Fibroblast of lung (primary cell): ENCODE measurements at places on chromosomes 2 and 18. TPM values are rescaled to one million over a fixed set of nuclear protein-coding genes. Genes with fewer than 3 reads are reported as not detected.

Gene MAPK4
- under 0.01 TPM in 1 of 2 replicates, not detected in the other for total RNA-seq

Gene MC2R
- not detected in 2 replicates for total RNA-seq

Gene CPO
- total RNA-seq: under 0.01 TPM in 1 of 2 replicates, not detected in the other

Gene C1GALT1C1L
- 0.33 and 0.51 TPM in 2 replicates for total RNA-seq

Gene HTR2B
- 31.1 and 92.5 TPM in 2 replicates for total RNA-seq

Gene SLC23A3
- total RNA-seq: 1.8 and 2.5 TPM in 2 replicates

DNA sequence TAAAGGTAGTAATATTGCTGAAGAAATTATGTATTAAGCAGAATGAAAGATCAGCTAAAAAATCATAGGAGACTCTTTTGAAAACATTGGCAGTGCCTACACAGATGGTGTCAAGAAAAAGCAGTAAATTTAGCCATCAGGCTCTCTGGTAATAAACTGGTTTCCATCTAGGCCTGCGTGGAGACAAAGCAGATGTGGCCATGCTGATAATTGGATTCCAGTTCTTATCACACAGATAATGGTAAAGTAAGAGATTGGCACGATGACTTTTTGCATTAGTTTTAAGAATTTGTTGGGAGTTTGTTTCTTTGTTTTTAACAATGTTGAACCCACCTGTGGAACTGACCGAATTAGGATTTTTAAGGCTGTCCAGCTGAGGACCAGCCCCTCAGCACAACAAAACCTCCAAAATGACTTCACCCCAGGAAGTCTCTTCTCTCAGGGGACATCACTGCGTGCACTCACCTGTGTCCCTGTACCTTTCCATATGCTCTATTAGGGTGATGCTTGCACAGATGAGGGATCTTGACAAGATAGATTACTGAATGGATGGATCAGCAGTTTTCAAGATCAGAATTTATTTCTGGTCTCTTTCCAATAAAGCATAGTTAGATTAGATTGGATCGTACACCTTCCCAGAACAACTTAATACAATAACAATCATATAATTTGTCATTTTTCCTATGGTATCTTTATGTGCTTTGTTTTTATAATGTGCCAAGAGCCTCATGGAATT lies 69.1 kb upstream of the DNAJC10 start:
- no peak for DNase-seq

DNA sequence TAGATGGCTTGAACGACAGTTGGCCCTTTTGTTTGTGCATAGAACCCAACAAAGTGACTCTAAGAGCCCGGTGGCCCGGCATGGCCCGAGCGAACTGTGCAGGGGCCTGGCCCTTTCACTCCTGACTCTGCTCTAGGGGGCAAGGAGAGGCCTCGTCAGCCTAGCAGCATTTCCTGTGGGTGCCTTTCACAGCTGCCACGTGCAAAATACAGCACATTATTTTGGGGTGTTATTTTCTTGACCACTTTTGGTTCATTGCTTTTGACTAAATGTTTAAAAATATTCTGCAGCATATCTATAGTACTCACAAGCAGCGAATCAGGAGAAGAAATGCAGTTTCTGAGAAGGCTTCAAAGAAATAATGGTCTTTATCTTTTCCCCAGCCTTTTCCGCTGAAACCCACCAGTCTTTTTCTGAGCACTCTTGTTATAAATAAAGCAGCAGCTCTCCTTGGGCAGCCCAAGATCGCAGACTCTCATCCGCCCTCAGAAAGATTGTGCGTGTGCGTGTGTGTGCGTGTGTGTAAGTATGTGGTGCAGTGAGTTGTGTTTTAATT lies 31.3 kb downstream of the DGKD start:
- DNase-seq: no peak

- no peak for DNase-seq
These were observed 79.5 kb downstream of the CCDC138 start for GRCh38 chr2:108866041-108866440.

DNA sequence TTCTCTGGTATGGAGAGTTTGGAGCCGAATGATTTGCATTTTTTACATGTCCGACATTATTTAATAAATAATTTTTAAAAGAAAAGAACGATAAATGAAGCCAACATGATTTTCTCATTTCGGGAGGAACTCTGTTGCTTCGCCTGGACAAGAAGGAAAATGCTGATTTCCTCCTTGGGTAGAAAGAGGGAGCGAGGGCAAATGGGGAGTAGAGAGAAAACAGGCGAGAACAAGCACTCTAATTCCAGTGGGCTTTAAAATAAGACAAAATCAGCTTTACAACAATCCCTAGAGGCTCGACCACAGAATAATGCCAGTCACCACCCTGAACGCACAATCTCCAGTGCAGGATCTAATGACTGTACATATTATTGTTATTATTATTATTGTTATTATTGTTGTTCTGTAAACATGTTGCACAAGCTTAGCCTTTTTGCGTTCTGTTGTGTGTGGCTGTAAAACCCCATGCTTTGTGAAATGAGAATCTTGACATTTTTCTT lies 3.7 kb downstream of the DLX1 start:
- no peak for DNase-seq

DNA sequence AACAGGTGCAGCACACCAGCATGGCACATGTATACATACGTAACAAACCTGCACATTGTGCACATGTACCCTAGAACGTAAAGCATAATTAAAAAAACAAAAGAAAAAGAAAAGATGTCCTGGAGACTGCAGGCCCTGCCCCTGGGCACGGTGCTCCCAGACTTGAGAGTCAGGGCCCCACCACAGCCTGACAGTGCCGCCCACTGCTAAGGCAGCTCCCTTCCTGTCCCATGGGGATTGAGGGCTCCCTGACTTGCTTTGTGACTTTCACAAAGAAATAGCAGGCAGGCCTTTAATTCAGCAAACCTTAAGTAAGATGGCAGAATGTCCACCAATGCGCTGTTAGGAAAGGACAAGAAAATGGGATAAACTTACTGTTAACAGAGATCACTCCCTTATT lies 116.8 kb downstream of the NDUFA10 start:
- no peak for DNase-seq

DNA sequence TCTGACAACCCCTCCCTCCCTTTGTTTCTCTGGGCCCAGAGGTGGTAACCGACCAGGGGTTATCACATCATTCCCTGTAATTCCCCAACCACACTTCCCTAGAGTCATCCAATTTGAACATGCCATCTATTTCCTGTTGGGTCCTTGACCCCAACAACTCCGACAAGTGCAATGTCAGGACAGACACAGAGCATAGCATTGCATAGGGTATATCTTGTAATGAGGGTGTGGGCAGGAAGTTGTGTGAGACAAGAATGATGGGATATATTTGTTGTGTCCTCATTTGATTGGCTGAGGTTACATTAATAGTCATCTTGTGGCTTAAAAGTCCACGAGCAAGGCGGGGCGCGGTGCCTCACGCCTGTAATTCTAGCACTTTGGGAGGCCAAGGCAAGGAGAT lies 33.4 kb upstream of the CNOT11 start:
- no peak for DNase-seq

GRCh38 chr2:71735676-71736075 lies 282.3 kb downstream of the DYSF start:
- no peak for DNase-seq

- DNase-seq: peak; percentile 72
These were observed 72.6 kb downstream of the ACTR2 start for GRCh38 chr2:65300134-65300760.

- no peak for DNase-seq
These were observed 330.2 kb downstream of the RBM43 start for GRCh38 chr2:150931451-150931850.
